ENCODE measurements at places on chromosomes 3 and 15. TPM values are rescaled to one million over a fixed set of nuclear protein-coding genes. Genes with fewer than 3 reads are reported as not detected.
A peak's percentile ranks its signal among the peaks of the same experiment; 100 is the strongest.

GRCh38 chr15:26235864-26236263 lies 372.7 kb upstream of the ATP10A start:
- no peak for DNase-seq
- H3K27me3 ChIP-seq = no peaks in the 10 kb centered on the region
- no peak overlapping the region for H3K27ac ChIP-seq
- H3K36me3 ChIP-seq = no peaks in the 10 kb centered on the region

DNA sequence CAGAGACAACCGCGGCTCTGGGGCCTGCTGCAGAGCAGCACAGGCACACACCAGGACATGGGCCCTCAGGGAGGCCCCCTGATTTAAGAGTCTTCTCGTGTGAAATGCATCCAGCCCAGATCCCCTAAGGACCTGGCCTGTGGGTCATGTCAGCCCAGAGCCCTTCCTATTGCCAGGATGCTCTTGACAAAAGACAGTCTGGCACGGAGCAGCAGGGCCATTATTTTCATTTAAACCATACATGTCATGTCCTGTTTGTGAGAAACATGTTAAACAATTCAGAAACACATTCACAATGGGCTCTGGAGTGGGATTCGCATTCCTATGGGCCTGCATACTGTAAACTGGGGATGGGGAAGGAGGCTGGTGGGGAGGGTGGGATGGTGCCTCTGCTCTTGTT lies 367.4 kb upstream of the WNT5A start:
- peaks cover 14% of the 10 kb centered on the region for H3K4me1 ChIP-seq
- H3K27ac ChIP-seq = no peak overlapping the region
- no peak for DNase-seq
- no peaks in the 10 kb centered on the region for H3K27me3 ChIP-seq

GRCh38 chr3:47912006-47912504 lies 104.2 kb downstream of the MAP4 start:
- H3K4me3 ChIP-seq = no peak overlapping the region
- no peak overlapping the region for H3K27ac ChIP-seq
- H3K27me3 ChIP-seq = no peaks in the 10 kb centered on the region

- H3K36me3 ChIP-seq = no peaks in the 10 kb centered on the region
- no peak overlapping the region for H3K4me3 ChIP-seq
- no peaks in the 10 kb centered on the region for H3K4me1 ChIP-seq
- H3K27ac ChIP-seq = no peak overlapping the region
Observed at GRCh38 chr15:78360958-78361718, 21.0 kb downstream of the CRABP1 start.

GRCh38 chr3:170021083-170021482 lies 16.7 kb upstream of the GPR160 start:
- H3K27ac ChIP-seq = no peak overlapping the region
- no peaks in the 10 kb centered on the region for H3K4me1 ChIP-seq
- H3K27me3 ChIP-seq = peaks cover 6% of the 10 kb centered on the region
- H3K4me3 ChIP-seq = no peak overlapping the region
- no peak for DNase-seq
- H3K36me3 ChIP-seq = no peaks in the 10 kb centered on the region

DNA sequence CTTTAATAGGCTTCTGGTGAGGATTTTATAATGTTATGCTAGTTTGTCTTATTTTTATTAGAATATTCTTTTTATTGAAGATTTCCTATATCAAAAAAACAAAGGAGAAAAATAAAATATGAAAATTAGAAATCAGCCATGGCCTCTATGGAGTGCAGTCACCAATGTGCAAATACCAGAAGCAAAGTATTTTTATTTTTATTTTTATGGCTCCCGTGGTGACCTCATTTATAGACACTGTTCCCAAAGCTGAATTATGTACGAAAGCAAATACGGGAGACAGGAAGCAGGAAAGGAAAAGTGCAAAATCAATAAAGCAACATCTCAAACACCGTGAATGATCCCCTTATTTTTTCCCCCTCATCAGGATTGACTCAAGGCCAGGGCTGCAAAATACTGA lies 35.1 kb downstream of the DAZL start:
- H3K36me3 ChIP-seq = no peaks in the 10 kb centered on the region
- no peak for DNase-seq
- peaks cover 23% of the 10 kb centered on the region for H3K27me3 ChIP-seq
- H3K4me1 ChIP-seq = no peaks in the 10 kb centered on the region
- H3K27ac ChIP-seq = no peak overlapping the region

- no peaks in the 10 kb centered on the region for H3K4me1 ChIP-seq
- peak; percentile 16 for DNase-seq
- H3K36me3 ChIP-seq = no peaks in the 10 kb centered on the region
- H3K4me3 ChIP-seq = no peak overlapping the region
- H3K27ac ChIP-seq = no peak overlapping the region
Observed at GRCh38 chr15:78716651-78717050, 75.6 kb upstream of the CHRNB4 start.

- H3K4me3 ChIP-seq = no peak overlapping the region
- no peak for DNase-seq
- peaks cover 15% of the 10 kb centered on the region for H3K36me3 ChIP-seq
- no peaks in the 10 kb centered on the region for H3K4me1 ChIP-seq
- no peaks in the 10 kb centered on the region for H3K27me3 ChIP-seq
Observed at GRCh38 chr3:15558581-15558980, 37.1 kb upstream of the COLQ start.

DNA sequence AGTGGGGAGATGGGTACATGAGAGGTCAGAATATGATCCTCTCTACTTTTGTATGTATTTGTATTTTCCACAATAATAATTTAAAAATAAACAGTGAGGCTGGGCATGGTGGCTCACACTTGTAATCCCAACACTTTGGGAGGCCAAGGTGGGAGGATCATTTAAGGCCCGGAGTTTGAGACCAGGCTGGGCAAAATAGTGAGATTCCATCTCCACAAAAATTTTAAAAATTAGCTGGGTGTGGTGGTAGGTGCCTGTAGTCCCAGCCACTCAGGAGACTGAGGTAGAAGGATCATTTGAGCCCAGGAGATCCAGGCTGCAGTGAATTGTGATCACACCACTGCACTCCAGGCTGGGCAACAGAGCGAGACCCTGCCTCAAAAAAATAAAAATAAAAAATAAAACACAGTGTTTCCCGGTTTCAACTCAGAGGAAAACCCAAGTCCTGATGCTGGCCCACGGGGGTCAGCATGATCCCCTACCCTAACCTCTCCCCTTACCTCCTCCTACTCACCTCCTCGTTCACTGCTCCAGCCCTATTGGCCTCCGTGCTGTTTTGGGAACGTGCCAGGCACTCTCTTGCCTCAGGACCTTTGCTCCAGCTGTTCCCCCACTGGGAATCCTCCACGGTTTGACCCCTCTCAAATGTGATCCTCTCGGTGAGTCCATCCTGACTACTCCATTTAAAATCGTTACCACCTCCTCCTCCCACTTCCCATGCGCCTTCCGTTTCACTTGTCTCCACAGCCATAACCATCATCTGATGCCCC lies 2.9 kb upstream of the KLHL40 start:
- no peak overlapping the region for H3K4me3 ChIP-seq
- H3K27me3 ChIP-seq = peaks cover 16% of the 10 kb centered on the region
- peaks cover 7% of the 10 kb centered on the region for H3K4me1 ChIP-seq
- no peak overlapping the region for H3K27ac ChIP-seq

DNA sequence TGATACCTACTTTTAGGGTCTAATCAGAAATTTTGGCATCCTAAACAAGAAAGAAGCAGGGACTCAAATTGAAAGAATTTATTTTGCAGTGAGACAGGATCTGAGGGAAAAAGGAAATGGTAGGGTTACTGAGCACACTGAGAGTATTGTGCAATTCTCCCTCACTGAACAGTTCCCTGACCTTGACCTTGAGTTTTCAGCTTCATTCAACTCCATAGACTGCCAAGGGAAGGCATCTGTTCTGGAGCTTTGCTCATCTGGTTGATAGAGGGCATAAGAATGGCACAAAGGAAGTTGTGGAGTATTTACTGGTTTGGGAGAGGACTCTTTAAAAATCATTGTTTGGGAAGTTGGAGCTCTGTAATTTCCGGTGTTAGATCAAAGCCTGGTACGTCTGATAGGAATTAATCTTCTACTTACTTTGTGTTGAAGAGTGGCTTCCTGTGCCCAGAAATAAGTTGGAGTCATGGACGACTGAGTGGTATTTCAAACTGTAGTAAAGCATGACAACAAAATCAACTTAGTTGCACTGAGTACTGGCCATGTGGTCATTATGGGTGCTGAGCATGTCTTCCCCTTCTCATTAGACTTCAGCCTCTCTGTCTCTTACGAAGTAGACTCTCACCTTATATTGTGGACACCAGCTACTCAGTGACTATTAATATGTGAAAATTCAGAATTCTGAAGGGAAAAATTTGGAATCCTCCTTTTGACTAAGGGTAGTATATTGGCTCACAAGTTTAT lies 40.8 kb downstream of the CLDN1 start:
- no peaks in the 10 kb centered on the region for H3K4me1 ChIP-seq
- H3K27ac ChIP-seq = no peak overlapping the region
- DNase-seq = peak; percentile 28
- no peak overlapping the region for H3K4me3 ChIP-seq
- no peaks in the 10 kb centered on the region for H3K27me3 ChIP-seq

DNA sequence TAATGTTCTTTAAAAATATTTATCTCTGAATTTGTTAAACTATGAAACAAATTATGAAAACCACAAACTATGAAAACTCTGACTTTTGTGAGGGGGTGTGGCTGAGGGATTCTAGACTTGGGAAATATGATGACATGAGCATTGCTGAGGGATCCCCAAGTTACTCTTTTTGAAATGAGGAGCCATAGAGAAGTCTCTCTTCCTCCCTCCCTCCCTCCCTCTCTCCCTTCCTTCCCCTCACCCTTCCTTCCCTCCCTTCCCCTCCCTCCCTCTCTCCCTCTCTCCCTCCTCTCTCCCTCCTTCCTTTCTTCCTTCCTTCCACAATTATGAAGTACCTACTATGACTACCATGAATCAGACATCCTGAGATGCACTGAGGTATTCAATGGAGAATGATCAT lies 673.1 kb downstream of the ROBO1 start:
- no peaks in the 10 kb centered on the region for H3K36me3 ChIP-seq
- no peaks in the 10 kb centered on the region for H3K4me1 ChIP-seq
- no peaks in the 10 kb centered on the region for H3K27me3 ChIP-seq
- no peak for DNase-seq
- no peak overlapping the region for H3K27ac ChIP-seq

GRCh38 chr15:69017978-69018377 lies 3.5 kb downstream of the NOX5 start:
- DNase-seq = no peak
- H3K36me3 ChIP-seq = no peaks in the 10 kb centered on the region
- H3K4me3 ChIP-seq = no peak overlapping the region
- peaks cover 2% of the 10 kb centered on the region for H3K4me1 ChIP-seq
- H3K27ac ChIP-seq = no peak overlapping the region

- no peaks in the 10 kb centered on the region for H3K27me3 ChIP-seq
- DNase-seq = no peak
- H3K36me3 ChIP-seq = no peaks in the 10 kb centered on the region
- no peak overlapping the region for H3K4me3 ChIP-seq
- peaks cover 2% of the 10 kb centered on the region for H3K4me1 ChIP-seq
Observed at GRCh38 chr3:31882431-31882830, 98.6 kb downstream of the OSBPL10 start.

DNA sequence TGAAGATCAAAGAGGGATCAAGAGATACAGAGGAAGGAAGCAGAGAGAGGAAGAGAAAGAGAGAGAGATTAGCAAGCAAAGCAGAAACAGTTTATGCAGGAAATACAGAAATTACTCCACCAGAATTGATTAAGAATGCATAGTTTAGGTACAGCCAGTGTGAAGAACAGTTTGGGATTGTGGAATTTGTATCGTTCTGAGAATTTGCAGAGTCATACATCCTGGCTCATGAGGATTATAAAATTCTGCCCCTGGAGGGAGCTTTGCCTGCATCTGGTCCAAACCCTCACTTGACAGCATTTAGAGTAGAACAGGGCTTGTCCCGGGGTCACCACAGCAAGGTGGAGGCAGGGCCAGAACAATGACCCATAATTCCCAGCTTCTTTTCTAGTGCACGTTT lies 44.1 kb downstream of the MASP1 start:
- H3K27me3 ChIP-seq = no peaks in the 10 kb centered on the region
- peaks cover 11% of the 10 kb centered on the region for H3K36me3 ChIP-seq
- no peak for DNase-seq
- H3K4me1 ChIP-seq = peaks cover 11% of the 10 kb centered on the region
- no peak overlapping the region for H3K27ac ChIP-seq
- H3K4me3 ChIP-seq = no peak overlapping the region

DNA sequence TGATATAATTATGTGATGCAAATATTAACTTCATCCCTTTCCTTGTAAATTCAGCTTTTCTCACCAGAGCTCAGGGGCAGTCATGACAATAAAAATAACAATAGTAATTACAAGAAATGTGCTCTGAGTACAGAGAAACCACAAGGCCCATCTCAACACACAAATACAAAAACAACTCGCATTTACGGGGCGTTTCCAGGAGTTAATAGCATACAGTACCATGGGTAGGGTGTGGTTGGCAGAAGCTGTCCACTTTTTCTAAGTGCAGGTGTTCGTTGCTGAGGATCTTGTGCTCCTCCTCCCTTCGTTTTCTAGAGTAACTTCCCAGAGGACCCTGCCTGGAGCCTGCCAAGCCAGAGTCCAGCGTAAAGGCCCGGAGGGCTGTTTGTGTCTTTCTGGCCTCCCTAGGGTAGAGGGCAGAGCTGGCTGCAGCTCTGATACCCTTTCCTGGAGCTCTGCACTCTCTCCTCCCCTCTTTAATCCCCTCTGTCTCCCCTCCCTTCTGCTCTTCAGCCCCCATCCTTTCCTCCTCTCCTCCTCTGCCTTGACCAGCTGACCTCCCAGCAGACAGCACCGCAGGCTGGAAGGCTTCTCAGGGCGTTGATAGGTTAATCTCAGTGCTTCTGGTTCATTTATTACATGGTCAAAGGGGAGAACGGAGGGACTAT lies 11.4 kb downstream of the SEMA3G start:
- H3K27me3 ChIP-seq = peaks cover 22% of the 10 kb centered on the region
- H3K4me3 ChIP-seq = no peak overlapping the region
- H3K27ac ChIP-seq = no peak overlapping the region
- DNase-seq = no peak
- H3K36me3 ChIP-seq = no peaks in the 10 kb centered on the region

GRCh38 chr3:69882560-69882959 lies 117.0 kb upstream of the SAMMSON start:
- H3K36me3 ChIP-seq = peaks cover 8% of the 10 kb centered on the region
- no peak overlapping the region for H3K27ac ChIP-seq
- peaks cover 5% of the 10 kb centered on the region for H3K4me1 ChIP-seq
- H3K27me3 ChIP-seq = no peaks in the 10 kb centered on the region
- no peak for DNase-seq
- no peak overlapping the region for H3K4me3 ChIP-seq

DNA sequence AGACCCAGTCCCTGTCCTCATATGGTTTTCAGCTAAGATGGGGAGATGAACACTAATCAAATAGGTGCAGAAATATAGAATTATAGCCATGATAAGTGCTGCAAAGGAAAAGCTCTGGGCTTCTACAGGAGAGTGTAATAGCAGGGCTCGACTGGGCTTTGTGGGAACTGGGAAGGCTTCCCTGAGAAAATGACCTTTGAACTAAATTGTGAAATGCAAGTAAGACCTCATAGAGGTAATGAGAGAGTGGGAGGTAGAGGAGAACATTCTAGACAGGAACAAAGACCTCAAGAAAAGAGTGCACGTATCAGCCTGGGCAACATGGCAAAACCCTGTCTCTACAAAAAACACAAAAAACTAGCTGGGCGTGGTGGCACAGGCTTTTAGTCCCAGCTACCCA lies 231.6 kb downstream of the ABHD5 start:
- no peak overlapping the region for H3K27ac ChIP-seq
- no peak overlapping the region for H3K4me3 ChIP-seq
- no peaks in the 10 kb centered on the region for H3K36me3 ChIP-seq
- no peaks in the 10 kb centered on the region for H3K4me1 ChIP-seq

The DPPA4 gene
- total RNA-seq = not detected

The MYD88 gene
- 9.3 TPM for total RNA-seq

The BRK1 gene
- total RNA-seq = 123 TPM

The IL16 gene
- 0.18 TPM for total RNA-seq

The KNG1 gene
- not detected for total RNA-seq

The CCDC191 gene
- total RNA-seq = 0.83 TPM

The CYP11A1 gene
- 0.28 TPM for total RNA-seq

The STRIT1 gene
- total RNA-seq = not detected

The LXN gene
- 93.6 TPM for total RNA-seq

All from IMR-90 (cell line).